ENCODE measurements at places on chromosomes 3 and 15.

- DNase-seq: peak; percentile 79
Observed at GRCh38 chr15:60859996-60860494, 369.1 kb downstream of the RORA start.

DNA sequence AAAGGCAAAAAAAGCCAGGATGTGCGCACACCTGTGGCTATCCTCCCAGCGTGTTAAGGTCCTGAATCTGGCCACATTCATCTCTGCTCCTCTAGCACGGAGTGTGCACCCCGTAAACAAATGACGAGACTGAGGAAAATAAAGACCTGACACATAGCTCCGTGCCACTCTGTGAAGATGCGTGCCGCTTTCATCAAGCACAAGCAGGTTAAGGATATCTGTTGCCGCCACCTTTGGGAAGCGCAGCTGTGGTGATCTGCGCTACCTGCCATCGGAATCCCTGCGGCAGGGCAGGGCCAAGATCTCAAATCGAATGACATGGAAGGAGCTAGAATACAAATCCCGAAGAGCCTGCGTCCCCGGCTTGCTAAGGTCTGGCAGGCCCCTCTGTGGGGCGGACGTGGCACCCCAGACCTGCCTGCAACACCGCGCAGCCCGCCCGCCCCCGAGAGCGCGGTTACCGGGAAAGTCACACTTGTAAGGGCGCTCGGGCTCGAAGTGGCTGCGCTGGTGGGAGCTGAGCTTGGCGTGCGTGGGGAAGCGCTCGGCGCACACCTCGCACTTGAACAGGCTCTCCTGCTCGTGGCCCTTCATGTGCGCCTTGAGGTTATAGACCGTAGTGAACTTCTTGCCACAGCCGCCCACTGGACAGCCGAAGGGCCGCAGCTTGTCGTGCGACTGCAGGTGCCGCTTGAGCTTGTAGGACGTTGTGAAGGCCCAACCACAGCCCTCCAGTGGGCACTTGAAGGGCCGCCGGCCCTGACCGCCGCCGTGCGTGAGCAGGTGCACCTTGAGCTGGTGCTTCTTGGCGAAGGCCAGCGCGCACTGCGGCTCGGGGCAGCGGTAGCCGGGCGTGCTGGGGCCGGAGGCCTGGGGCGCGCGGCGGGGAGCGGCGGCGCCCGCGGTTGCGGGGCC lies 936 bp downstream of the ZXDC start:
- no peak for DNase-seq

DNA sequence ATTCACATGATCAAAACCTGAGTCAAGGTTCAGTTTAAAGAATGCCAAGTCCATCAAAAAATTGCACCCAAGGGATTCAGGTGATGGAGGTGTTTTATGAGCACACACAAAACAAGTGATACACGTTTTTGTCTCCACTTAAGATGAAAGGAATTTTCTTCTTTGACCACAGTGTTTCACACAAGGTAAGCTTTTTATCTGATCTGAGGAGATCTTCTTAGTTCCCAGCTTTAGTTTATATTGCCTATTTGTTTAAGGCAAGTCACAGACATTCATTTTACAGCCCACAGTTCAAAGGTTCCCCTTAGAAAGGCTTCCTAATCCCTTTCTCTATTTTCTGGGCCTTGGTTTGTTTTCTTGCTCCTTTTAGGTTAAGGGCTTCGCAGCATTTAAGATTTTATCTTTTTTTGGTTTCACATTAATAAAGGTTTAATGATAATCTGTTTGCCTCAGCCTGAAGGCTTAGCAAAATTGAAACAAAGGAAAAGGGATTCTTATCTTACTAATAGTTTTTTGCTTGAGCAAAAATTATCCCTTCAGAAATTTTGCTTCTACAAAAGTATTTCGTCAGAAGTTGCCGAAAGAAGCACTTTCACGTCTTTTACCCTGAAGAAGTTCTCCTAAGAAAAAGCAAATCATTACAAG lies 420.5 kb upstream of the NAALADL2 start:
- no peak for DNase-seq

- DNase-seq: no peak
Observed at GRCh38 chr15:74543583-74543982, 2.6 kb downstream of the ARID3B start.

DNA sequence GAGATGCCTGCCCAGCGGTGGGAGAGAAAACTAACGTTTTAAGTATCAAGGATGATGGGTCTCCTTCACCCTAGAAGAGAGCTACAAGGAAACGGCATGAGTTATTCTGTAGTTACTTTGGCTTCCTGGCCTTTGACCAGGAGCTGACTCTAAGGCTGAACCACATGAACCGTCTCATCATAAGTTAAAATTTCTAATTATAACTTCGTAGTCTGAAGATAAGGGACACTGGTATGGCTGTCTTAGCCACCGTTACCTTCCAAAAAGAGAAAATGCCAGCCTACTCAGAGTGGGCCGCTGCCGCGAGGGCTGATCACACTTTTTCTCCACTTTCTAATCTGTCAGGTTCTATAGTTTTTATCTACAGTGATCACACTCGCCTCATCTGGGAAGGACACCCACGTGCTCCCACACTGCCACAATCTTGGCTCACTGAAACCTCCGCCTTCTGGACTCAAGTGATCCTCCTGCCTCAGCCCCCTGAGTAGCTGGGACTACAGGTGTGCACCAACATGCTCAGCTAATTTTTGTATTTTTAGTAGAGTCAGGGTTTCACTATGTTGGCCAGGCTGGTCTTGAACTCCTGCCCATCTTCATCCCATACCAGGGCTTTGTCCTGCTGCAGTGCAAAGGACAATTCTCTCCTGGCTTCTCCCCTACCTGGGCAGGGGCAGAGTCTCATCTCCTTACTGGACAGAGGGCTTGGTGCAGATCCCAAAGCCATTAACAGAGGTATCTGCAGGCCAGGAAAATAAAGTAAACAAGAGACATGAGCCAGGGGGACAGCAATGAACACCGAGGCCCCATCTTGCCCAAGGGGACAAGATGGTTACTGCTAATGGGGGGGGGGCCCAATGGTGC lies 73.4 kb downstream of the RFTN1 start:
- no peak for DNase-seq

DNA sequence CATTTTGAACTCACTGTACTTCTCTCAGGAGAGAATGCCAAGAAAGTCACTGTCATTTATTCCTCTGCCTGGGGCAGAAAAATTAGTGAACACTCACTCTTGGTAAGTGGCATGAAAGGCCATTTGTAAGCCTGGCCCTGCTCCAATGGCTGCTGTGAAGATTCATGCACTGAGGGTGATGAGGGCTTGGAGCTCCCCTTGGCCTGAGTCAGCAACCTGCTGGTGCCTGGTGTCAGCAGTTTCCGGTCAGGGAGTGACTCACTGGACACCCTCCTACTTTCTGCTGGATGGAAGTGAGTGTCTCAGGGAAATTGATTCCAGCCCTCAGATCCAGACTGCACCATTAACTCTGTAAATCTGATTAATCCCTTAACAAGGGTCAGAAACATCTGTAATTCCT lies 37.6 kb downstream of the TRA2B start:
- peak; percentile 82 for DNase-seq

GRCh38 chr3:150062492-150062891 lies 91.8 kb upstream of the PFN2 start:
- DNase-seq: no peak

GRCh38 chr3:84980456-84980855 lies 21.7 kb downstream of the CADM2 start:
- DNase-seq: no peak

GRCh38 chr3:54951405-54951804 lies 23.5 kb upstream of the LRTM1 start:
- no peak for DNase-seq

DNA sequence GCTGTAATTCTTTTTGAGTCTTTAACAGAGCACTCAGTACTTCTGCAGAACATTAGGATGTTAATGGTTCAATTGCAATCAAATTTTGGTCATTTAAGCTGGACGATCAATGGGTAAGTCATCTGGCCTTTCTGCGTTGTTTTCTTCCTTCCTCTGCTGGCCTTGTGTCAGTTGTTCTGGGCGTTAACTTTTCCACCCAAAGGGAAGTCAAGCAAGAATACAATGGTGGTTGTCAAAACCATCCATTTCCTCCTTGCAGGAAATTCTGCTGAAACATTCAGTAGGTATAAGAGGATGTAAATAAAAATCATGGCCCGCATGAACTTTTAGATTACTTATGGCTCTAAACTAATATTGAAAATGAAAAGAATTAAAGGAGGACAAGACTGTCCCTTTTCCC lies 584.0 kb downstream of the GRM7 start:
- DNase-seq: no peak

GRCh38 chr3:880371-880770 lies 212.5 kb upstream of the CNTN6 start:
- no peak for DNase-seq

DNA sequence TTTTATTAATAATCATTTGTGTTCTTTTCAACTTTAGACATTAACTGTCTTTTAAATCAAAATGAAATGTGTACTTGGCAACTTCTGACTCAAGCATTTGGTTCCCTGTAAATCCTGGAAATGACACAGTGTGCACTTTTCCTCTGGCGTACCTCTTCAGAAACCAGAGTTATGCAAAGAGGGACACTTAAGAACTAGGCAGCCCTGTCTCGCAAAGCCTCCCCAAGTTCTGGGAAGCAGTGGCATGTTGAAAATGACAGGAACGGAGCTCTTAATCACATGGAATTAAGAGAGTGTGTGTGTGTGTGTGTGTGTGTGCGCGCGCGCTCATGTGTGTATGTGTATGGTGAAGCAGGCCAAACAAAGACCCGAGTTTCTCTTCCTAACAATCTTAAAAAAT lies 707.4 kb downstream of the MECOM start:
- DNase-seq: no peak

- DNase-seq: no peak
Observed at GRCh38 chr3:194874783-194875182, 189.1 kb downstream of the FAM43A start.

DNA sequence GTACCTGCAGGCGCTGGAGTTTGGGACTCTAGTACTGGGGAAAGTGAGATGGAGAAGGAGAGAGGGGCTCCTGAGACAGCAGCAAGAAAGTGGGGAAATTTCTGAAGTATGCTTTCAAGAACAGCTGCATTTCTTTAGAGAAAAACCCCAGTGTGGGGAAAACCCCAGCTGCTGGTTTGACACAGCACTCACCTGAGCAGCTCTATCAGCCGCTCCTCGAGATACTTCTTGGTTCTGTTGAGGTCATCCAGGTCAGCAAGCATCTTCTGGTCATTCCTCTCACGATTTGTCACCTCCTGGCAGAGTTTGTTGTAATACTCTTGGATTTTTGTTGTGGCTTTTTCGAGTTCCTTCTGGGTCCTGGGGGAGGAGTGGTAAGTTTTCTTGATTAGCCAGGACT lies 18.8 kb downstream of the CXCR6 start:
- no peak for DNase-seq

GRCh38 chr3:18556503-18557135 lies 131.5 kb upstream of the SATB1 start:
- no peak for DNase-seq

- no peak for DNase-seq
Observed at GRCh38 chr3:106945435-106945834, 431.8 kb upstream of the CCDC54 start.

GRCh38 chr3:120450600-120451271 lies at the start of gene FSTL1:
FSTL1 (minus strand) TSS chr3:120450992; CDS start chr3:120450746, 246 bp downstream.
- DNase-seq: no peak

- DNase-seq: no peak
Observed at GRCh38 chr15:65287520-65287855, 805 bp upstream of the PARP16 start.

- DNase-seq: no peak
Observed at GRCh38 chr3:162632672-162633071, 1136.1 kb downstream of the OTOL1 start.

- no peak for DNase-seq
Observed at GRCh38 chr15:57824186-57824585, 117.7 kb downstream of the POLR2M start.

DNA sequence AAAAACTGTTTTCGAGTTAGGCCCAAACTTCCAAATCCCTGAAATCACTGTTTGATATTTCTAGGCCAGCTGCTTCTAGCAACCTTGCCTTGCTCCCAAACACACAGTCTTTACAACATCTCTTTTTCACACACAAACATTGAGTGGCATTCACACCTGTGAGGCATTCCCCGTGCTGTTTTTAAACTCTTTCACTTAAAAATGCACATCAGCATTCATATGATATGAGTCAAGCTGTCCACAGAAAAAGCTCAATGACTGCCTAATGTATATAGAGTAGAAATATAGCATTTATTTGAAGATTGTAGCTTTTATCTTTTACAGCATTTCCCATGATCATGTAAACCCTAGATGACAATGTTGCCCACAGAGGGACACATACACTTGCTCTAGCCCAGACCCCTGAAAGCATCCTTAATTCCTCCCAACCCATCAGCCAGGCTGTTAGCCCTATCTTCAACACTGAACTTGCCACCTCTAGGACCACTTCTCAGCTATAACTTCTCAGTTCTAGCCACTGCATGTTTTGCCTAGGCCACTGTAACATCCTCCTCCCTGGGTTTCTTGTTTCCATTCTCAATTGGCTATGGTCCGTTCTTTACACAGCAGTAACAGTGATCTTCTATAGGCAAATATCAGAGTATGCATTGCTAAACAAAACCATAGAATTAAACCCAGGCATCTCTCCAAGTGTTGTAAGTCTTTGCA lies 782.6 kb downstream of the DIPK2A start:
- DNase-seq: no peak

- DNase-seq: no peak
Observed at GRCh38 chr15:87660251-87661129, 596.0 kb downstream of the NTRK3 start.

- DNase-seq: no peak
Observed at GRCh38 chr3:30786365-30786764, 108.1 kb downstream of the GADL1 start.

- no peak for DNase-seq
Observed at GRCh38 chr3:64645243-64645642, 42.6 kb downstream of the ADAMTS9 start.

DNA sequence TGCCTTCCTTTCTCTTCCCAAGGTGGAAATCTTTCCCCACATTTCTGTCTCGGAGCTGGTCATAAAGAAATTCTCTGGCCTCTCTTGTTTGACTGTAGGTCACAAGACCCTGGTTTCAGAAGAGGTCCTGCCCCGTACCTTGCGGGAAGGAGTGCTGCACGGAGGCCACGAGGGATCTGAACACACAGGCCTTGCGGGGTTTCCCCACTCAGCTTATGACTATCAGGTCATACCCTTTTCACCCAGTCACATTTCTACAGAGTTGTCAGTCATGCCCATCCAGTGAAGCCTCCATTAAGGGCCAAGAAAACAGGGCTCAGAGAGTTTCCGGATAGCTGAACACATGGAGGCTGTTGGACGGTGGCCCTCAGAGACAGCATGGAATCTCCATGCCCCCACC lies 54.7 kb upstream of the ATP13A3 start:
- DNase-seq: no peak

GRCh38 chr15:52464478-52464877 lies 64.2 kb downstream of the MYO5A start:
- no peak for DNase-seq

GRCh38 chr15:63978511-63979261 lies 67.6 kb downstream of the DAPK2 start:
- DNase-seq: no peak

GRCh38 chr3:11820531-11821041 lies 26.1 kb downstream of the TAMM41 start:
- no peak for DNase-seq

DNA sequence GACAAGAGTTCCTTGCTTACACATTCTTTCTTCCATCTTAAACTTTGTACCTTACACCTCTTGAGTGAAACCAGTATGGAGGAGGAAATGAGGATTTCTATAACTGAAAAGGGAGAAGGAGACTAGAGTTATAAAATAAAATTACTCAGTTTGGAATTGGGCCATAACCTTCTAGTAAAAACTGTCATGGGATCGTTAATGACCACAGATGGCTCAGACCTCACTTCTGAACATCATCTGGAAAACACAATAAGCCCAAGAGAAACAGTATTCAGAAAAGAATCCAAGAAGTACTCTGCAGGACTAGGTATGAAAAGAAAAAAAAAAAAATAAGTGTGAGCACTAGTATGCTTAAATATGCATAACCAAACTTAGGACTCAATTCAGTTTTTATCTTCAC lies 12.1 kb downstream of the GAP43 start:
- no peak for DNase-seq
